ENCODE measurements at places on chromosomes 13 and 19.

- DNase-seq, result no peak
Measured at GRCh38 chr19:47310819-47311218, 1.2 kb downstream of the C5AR1 start.

DNA sequence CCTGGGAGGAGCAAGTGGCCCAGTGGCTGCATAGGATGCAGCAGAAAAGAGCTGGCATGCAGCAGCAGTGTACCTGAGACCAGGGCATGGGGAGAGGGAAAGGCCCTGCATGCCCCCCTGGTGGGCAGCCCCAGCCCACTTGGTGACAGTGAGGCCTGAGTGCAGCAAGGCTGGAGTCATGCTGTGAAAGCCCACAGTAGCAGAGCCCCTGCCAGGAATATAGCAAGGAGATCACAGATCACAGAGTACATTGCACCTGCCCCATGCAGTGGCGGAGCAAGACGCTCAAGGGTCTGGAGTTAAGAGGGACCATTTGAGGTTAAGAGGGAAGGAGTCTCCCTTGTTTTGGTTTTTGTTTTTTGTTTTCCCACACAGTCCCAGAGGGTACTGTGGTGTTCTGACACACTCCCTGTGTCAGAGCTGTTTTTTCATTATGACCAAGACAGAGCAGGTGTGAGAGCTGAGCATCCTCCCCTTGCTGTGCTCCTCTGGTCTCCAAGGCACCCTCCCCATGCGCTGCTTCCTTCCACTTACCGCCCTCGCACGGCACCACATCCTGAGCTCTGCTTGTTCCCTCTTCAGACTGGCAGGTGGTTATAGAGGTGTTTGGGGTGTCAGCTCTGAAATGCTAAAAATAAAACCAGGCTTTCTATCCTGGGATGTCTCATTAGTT, 85.0 kb upstream of the UBL3 start:
- peak; percentile 53 for DNase-seq

DNA sequence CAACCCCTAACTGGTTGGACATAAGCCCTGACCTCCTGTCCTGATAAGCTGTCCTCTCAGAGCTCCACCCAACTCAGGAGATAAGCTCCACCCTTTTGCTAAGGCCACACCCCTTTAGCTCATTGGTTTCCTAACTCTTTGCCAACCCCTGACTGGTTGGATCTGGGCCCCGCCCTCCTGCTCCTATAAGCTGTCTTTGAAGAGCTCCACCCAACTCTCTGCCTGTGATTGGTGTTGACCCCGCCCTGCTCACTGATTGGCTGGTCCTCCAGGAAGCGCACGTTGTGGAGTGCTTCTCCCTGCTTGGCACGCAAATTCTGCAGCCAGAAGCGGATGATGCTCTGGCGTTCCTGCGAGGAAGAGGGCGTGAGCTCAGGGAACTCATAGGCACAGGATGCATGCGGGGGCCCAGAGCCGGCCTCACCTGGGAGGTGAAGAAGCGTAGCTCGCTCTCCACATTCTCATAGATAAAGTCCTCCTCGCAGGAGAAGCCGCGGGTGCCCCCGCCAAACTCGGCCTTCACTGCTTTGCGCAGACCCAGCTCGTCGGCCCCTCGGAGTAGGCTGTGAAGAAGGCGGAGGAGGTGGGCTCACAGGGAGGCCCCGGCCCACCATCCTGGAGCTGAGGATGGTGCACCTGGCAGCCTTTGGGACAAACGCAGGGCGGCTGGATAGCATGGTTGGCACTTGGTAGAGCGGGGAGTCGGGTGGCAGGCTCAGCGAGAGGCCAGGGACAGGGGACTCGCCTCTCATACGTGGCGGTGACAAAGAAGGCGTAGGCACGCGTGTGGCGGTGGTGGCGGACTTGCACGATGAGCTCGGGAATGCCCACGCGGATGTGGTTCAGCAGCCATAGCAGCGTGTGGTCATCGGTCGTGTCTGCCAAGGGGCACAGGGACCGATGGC, 1.7 kb downstream of the ANO8 start:
- no peak for DNase-seq

DNA sequence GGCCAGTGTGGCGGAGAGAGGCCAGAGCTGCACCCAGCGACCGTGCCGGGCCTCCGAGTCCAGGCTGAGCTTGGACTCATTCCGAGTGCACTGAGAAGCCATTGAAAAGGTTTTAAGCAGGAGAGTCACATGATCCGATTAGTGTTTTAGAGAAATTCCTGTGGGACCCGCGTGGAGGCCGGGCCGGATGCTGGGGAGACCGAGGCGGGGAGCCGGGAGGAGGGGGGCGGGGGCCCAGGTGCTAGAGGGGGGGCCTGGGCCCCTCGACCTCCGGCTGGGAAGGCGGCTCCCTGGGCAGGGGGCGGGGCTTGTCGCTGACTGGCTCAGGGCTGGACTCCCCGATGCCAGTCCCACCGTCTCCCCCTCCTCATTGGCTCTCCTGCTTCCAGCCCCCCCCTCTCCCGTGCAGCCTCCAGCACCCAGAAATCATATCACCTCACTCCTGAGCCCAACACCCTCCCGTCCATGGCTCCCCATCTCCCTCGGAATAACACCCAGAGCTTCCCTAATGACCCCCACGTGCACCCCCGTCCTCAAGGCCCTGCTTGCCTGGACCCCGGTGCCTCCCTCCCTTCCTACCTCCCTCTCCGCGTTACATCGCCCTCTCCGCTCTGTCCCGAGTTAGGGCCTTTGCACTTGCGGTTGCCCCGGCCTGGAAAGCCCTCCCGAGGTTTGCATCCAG, 5.2 kb upstream of the ZNF579 start:
- DNase-seq, result no peak

GRCh38 chr13:71524613-71525304, 342.2 kb downstream of the DACH1 start:
- no peak for DNase-seq

- DNase-seq, result no peak
Measured at GRCh38 chr13:52650731-52651130, 1.9 kb upstream of the SUGT1 start.

DNA sequence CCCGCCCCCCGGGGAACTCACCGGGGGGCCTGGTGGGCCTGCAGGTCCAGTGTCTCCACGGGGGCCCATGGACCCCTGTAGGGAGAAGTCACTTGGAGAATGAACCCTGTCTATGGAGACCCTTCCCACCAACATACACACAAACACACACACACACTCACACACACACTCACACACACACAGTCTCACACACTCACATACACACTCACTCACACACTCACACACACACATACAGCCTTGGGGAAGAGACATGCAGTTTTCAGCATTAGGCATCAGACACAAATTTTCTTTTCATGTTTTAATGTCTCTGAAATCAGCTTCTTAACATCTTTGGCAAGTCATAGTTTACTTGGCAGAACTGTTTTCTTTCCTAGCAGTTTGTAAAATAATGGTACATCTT, 31.0 kb upstream of the OLFM2 start:
- DNase-seq, result no peak

- no peak for DNase-seq
Measured at GRCh38 chr13:111874981-111875380, 192.0 kb upstream of the SOX1 start.

DNA sequence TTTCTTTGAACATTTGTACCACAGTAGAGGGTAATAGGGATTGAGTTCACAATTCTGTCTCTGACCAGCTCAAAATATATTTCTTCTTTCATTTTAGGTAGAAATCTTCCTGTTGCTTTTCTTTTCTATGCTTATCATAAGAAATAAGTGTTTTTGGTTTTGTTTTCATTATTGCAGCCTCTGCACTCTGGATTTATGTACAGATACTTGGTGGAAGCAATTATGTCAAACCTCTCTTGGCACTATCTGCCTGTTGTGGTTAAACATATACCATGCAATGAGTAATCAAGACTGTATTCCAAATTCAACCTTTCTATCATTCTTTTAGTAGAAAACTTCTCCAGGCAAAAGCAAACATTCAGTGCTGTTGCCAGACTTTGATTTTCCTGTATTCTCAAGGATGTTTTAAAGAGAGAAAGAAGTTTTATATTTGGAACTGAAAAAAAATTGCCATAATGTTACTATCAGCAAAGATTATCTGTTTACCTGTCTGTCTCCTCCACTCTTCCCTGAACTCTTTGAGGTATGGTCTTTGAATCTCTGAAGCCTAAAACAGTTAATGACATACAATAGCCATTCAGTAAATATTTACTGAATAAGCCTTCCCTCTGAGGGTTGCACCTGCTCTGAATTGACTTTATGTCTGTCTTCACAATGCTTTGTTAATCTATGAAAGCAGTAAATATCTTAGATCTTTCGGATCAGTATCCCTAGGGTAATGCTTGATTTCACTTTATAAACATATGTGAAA, 612.5 kb upstream of the PRR20A start:
- DNase-seq, result no peak

- no peak for DNase-seq
Measured at GRCh38 chr13:98652721-98653462, 76.0 kb upstream of the STK24 start.

GRCh38 chr13:19810996-19811881, 28.5 kb upstream of the PSPC1 start:
- no peak for DNase-seq

GRCh38 chr13:25507841-25508240, 136.1 kb downstream of the ATP8A2 start:
- no peak for DNase-seq

GRCh38 chr13:21973437-21974125, 302.7 kb downstream of the FGF9 start:
- no peak for DNase-seq

DNA sequence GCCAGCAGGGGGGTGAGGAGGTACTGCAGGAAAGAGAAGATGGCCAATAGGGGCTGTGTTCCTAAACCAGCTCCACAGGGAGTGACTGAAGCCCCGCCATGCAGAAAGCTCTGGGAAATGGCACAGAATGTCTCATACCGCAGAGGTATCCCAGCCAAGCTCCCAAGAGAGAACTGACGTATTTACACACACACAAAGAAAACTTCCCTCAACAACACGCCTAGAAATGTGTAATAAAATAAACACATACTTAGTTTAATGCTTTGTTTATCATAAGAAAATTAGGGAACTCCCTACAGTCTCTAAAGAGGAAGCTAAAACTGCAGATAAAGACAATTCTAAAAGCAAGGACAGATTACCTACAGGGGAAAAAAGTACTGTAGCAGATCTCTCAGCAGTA, 40.0 kb downstream of the ESD start:
- no peak for DNase-seq

DNA sequence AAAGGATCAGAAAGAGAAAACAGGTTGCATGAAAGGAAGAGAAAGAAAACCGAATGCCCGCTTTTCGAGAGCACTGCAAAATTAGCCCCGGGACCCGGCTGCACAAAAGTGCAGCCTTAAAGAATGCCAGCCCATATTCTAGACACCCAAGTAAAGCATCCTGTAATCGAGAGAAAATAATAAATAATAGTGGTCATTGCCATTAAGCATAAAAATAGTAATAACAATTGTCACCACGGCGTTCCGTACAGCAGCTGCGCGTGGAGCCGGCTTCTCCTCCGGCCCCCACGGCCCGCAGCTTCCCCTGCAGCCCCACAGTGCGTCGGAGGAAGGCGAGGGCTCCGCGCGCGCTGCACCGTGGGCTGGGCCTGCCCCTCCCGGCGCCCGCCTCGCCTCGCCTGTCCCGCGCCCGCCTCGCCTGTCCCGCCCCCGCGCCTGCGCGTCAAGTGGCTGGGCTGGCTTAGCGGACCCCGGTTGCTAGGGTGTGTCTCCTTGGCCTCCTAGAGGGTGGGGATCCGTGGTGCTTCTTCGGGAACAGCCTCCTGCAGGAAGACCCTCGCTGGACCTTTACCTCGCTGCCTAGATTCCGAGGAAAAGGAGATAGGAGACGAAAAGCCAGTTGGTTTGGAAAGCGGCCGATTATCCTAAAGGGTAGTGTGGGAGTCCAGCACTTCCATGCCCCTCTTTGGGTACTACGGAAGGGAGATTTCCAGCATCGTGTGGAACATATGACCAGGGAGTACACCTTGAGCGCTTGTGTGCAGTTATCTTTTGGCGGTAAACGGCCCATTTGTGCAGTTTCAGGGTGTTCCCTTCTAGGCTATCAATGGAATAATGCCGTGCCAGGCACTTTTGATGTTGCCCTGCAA, at the start of gene LRRC63:
Gene LRRC63 (plus strand): TSS at position 446 of the 869 bp plus-strand sequence. CDS start 1,107 bp downstream, outside the sequence.
- DNase-seq, result peak; percentile 83

GRCh38 chr19:51503286-51503817, 1.8 kb upstream of the SIGLEC12 start:
- DNase-seq, result no peak

DNA sequence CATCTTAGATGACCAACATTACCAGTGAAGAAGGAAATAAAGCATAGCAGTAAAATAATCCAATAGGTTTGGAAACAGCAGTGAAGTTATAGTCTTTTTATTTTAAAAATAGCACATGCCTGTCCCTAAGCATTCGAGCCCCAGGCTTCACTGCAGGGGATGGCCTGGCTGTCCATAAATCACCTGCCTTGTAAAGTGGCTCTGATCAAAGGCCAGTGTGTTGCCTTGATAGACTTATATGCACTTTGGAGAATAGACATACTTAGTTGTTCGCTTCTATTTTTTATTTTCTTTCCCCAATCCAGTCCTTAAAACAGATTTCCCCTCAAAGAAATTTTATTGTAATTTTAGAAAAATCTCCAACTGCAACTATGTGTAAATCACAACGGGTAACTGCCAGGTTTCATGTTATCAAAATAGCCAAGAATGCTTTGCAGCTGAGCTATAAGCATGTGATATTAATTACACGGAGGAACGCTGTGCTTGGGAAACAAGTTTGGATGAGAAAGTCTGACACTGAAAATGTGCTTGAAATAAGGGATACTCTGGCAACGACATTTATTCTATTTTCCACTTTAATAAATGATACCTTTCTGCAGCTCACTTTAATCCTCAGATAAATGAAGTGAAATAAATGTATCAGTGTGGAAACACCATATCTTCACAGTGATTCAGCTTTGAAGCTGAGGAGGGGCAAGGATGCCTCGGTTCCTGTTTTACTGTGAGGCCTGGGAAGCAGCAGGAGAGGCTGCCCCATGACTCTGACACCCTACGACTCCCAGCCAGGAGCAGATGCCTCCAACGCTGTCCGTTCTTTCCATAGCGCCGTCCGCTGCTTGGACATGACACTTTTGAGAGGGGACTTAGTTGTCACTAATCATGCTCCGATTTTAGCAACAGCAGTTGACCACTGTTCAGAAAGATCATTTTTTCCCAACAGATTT, 5.5 kb upstream of the METTL21C start:
- DNase-seq, result no peak

GRCh38 chr13:79673993-79674377, 193.0 kb downstream of the NDFIP2 start:
- no peak for DNase-seq

- DNase-seq, result no peak
Measured at GRCh38 chr19:33440241-33440640, 66.7 kb downstream of the CEBPG start.

GRCh38 chr19:18289471-18290301, 8.3 kb upstream of the JUND start:
- DNase-seq, result no peak

All from stimulated activated CD4-positive, alpha-beta T cell treated with anti-CD3 and anti-CD28 coated beads, Interleukin-12 subunit alpha, Interleukin-12 subunit beta, amount 100 ng/mL, for 24 hours (primary cell).